Central memory CD8-positive, alpha-beta T cell (primary cell): ENCODE measurements at places on chromosomes 2 and 18.
A peak's percentile ranks its signal among the peaks of the same experiment; 100 is the strongest.

- no peaks in the 10 kb centered on the region for H3K4me1 ChIP-seq
- no peak overlapping the region for H3K4me3 ChIP-seq
- H3K27ac ChIP-seq: no peak overlapping the region
- H3K27me3 ChIP-seq: peaks cover 68% of the 10 kb centered on the region
- no peaks in the 10 kb centered on the region for H3K36me3 ChIP-seq
These were observed 309.7 kb downstream of the GALR1 start for GRCh38 chr18:77559274-77559910.

- no peak overlapping the region for H3K4me3 ChIP-seq
- no peaks in the 10 kb centered on the region for H3K36me3 ChIP-seq
These were observed 622.3 kb upstream of the ACVR2A start for GRCh38 chr2:147222506-147222905.

DNA sequence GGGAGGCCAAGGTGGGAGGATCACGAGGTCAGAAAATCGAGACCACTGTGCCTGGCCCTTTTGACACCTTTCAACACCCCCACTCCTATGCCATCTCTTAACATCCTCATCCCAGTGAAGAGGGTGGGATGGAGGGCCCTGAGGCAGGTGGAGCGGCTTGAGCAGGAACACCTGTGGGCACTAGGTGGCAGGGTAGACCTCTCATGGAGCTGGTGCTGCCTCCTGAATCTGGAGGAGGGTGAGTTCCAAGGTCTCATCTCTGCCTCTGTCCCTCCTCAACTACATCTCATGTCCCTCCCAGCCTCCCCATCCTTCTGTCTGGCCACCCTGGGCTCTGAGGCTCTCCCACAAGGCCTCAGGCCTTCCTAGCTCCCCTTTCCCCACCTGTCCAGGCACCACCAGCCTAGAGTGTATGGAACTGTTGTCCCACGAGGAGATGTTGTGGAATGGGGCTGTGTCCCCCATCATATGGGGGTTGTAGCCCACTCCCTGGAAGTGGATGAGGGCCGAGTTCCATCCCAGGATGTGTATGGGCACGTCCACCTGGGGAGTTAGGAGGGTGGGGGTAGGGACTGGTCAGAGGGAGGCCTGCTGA lies 17.0 kb upstream of the CRYBA2 start:
- no peak for DNase-seq
- H3K27me3 ChIP-seq: peaks cover 66% of the 10 kb centered on the region
- H3K4me1 ChIP-seq: no peaks in the 10 kb centered on the region
- no peak overlapping the region for H3K4me3 ChIP-seq

DNA sequence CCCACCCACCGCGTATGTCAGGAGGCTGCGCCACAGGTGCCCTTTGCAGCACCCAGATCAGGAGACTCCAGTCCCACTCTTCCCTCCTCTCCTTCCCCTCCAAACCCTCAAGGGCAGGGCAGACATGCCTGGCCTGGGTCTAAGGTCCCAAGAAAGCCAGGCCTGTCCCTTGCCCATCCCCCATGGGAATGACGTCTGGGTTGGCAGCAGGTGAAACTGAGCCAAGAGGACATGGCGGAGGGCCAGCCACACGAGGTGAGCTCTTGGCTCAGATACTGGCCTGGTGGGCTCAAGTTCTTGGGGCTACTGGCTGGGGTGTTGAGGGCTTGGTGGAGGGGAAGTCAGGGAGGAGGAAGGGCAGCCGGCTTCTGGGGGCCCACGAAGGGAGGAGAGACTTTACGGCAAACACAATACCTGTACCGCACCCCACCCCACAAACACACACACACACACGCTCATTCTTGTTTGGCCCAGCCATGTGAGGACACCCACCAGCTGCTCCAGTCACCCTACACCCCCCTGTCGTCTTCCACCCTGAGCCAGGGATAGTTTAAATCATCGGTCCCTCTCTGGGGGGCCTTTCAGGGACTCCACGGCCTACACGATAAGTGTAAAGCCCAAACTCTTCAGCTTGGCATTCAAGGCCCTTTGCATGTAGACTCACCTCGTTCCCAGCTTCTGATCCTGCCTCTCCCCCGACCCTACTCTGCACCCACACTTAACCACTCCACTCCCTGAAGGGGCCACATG lies 24.1 kb upstream of the TNS1 start:
- H3K27ac ChIP-seq: no peak overlapping the region
- H3K36me3 ChIP-seq: no peaks in the 10 kb centered on the region
- no peaks in the 10 kb centered on the region for H3K4me1 ChIP-seq
- H3K27me3 ChIP-seq: no peaks in the 10 kb centered on the region

DNA sequence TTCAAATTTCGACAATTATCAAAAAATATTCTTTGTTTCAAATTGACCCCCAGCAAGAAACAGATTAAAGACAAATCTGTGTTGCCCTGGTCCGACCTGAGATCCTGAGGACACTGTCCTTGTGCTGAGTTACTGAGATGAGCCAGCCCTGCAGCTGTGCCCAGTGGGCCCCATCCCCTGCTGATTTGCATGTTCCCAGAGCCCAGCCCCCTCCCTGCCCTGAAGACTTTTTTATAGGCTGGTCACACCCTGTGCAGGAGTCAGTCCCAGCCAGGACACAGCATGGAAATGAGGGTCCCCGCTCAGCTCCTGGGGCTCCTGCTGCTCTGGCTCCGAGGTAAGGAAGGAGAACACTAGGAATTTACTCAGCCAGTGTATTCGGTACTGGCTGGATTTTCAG lies 31.4 kb upstream of the ZNG1B start:
- peaks cover 81% of the 10 kb centered on the region for H3K27me3 ChIP-seq
- H3K4me3 ChIP-seq: no peak overlapping the region
- H3K36me3 ChIP-seq: no peaks in the 10 kb centered on the region

DNA sequence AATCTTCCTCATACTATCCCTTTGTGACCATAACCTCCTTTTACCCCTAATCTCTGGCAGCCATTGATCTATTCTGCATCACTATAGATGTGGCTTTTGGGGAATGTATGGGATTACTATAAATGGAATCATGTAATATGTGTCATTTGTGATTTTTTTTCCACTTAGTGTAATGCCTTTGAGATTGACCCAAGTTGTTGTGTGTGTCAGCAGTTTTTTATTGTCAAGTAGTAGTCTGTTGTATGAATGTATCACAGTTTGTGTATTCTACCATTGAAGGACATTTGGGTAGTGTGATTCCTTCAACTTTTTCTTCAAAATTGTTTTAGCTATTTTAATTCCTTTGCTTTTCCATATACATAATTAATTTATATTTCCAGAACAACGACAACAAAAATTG lies 18.6 kb downstream of the VRK2 start:
- DNase-seq: no peak
- H3K36me3 ChIP-seq: peaks cover 2% of the 10 kb centered on the region
- no peak overlapping the region for H3K4me3 ChIP-seq
- no peak overlapping the region for H3K27ac ChIP-seq
- H3K27me3 ChIP-seq: no peaks in the 10 kb centered on the region

- H3K27ac ChIP-seq: no peak overlapping the region
- DNase-seq: no peak
- H3K4me3 ChIP-seq: no peak overlapping the region
- H3K27me3 ChIP-seq: peaks cover 100% of the 10 kb centered on the region
- H3K36me3 ChIP-seq: peaks cover 13% of the 10 kb centered on the region
These were observed 5.7 kb upstream of the EN1 start for GRCh38 chr2:118853129-118853640.

DNA sequence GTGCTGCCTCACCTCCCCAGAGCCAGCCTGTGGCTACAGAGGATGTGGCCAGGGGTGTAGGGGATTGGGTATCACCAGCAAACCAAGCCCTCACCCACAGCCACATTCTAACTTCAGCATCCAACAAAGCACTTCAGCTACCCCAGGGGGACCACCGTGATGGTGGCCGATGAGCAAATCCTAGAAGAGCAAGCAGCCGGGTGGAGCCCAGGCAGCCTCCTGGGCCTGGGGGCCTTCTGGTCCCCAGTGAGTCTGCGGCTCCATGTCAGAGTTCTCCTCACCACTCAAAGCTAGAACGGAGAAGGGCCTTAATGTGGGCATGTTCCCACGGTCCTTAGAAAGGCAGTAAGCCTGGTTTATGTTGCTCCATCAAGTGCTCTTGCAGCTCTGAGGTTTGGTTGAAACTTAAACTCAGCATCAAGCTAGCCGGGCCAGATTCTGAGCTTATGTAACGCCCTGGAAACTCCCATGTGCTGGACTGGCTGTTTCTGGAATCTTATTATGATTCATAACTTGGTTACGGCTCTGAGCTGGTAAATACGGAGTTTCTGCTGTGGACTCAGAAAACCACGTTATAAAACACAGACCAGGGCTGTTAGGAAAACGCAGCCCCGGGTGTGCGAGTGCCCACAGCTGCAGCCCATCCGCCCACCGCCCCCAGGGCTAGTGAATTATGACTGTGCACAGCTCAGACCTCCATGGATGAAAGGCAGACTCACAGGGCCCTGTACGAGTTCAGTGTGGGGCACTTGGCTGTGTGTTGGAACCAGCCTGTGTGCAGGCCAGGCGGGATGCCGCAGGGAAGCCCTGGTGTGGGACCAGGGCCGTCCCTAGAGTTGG lies 99.8 kb downstream of the SEPTIN10 start:
- H3K36me3 ChIP-seq: no peaks in the 10 kb centered on the region
- no peak overlapping the region for H3K4me3 ChIP-seq

GRCh38 chr2:54936766-54937165 lies 113.5 kb downstream of the RTN4 start:
- no peak for DNase-seq
- H3K27ac ChIP-seq: no peak overlapping the region
- no peak overlapping the region for H3K4me3 ChIP-seq

DNA sequence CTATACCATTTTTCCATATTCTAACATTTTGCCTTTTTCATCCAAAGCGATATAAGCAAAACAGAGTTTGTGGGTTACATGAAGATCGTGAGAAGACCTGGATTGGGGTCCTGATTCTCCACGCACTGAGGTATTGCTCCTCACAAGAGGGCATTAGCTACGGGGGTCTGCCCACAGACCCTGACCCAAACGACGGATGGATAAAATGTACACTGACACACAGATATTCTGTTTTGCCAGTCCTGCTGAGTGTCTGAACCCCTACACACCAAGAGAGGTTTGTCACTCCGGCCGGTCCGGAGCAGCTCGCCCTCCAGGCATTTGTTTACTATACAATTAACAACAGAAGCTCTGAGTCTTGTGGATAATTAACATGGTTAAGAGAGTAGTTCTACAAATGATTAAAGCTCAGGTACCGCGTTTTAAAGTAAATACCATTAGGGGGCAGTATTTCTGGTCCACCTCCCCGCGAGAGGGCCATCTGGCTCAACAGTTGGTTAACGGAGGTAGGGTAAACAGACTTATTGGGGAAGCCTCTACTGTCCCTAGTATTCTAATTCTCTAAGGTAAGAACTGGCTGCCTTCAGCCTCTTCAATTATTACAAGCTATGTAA lies 28.4 kb downstream of the SCYGR8 start:
- no peaks in the 10 kb centered on the region for H3K4me1 ChIP-seq
- no peak for DNase-seq
- H3K36me3 ChIP-seq: no peaks in the 10 kb centered on the region
- peaks cover 10% of the 10 kb centered on the region for H3K27me3 ChIP-seq
- no peak overlapping the region for H3K4me3 ChIP-seq

GRCh38 chr2:217918308-217919024 lies 84.3 kb downstream of the TNS1 start:
- H3K36me3 ChIP-seq: no peaks in the 10 kb centered on the region
- no peak for DNase-seq
- H3K4me1 ChIP-seq: no peaks in the 10 kb centered on the region
- no peak overlapping the region for H3K4me3 ChIP-seq
- H3K27ac ChIP-seq: no peak overlapping the region

DNA sequence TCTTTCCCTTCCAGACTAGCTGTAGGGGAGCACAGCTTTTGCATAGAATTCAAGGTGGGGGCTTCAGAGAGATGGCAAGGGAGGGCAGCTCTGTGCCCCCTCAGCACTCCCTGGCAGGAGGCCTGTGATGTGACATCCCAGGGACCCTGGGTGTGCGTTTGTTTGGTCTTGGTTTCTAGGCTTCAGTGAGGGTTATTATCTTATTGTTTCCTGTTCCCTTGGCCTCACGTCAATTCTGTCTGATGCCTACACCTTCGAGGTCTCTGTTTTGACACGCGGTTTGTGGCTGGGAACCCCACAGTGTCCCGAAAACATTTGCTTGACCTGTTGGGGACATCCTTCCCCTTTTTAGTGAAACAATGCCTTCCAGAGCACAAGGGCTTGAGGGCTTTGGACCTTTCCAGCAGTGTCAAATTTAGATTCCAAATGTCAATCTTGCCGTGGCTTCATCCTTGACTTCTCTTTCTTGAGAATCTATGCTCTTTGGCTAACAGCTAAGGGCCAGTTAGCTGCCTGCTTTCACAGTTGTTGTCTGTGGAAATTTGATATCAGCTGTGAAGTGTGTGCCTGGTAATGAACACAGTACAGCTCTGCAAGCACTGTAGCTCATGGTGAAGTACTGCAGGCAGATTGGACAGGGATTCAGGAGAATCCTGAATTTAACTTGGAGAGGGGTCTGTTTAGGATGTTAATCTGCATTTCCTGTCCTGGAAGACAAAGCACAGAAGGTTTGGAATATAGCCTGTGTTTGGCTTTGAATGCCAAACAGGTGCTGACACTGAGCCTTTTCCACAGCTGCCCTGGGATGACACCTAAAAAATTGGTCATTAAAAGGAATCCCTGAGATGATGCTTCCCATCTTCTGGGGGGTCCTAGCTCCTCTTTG lies 108.2 kb upstream of the CXCR4 start:
- H3K4me3 ChIP-seq: peak overlapping the region; percentile 51
- H3K27ac ChIP-seq: peak overlapping the region; percentile 97
- DNase-seq: peak; percentile 79
- H3K27me3 ChIP-seq: no peaks in the 10 kb centered on the region
- H3K36me3 ChIP-seq: peaks cover 8% of the 10 kb centered on the region

- no peaks in the 10 kb centered on the region for H3K27me3 ChIP-seq
- H3K4me3 ChIP-seq: no peak overlapping the region
- no peak for DNase-seq
- H3K36me3 ChIP-seq: no peaks in the 10 kb centered on the region
- no peak overlapping the region for H3K27ac ChIP-seq
These were observed 83.4 kb downstream of the RAPH1 start for GRCh38 chr2:203451689-203452088.

DNA sequence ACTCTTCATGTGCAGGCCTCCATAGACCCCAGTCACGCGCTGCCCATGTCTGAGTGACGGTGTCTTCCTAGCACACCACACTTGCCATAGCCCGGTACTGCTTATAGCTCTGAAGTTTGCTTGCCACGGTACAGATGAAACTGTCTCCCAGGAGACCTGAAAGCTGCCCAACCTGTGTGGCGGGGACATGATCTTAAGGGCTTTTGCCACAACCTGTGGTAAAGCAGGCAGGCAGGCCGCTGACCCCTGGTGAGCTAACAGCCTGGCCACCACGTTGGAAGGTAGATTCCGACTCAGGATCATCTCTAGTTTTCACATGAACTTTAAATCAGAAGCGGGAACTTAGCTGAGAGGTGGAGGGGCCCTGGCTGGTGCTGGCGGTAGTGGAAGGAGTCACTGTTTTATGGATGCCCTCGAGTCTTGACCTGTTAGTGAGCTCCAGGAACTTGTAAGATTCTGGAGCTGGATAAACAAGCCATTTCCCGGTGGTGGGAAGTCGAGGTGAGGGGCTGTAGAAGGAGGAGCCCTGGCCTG lies 153.3 kb downstream of the ZNF236 start:
- no peaks in the 10 kb centered on the region for H3K27me3 ChIP-seq
- no peak overlapping the region for H3K4me3 ChIP-seq
- peaks cover 15% of the 10 kb centered on the region for H3K36me3 ChIP-seq
- H3K27ac ChIP-seq: peak overlapping the region; percentile 35
- no peak for DNase-seq

GRCh38 chr2:152363936-152364335 lies 29.0 kb downstream of the FMNL2 start:
- no peaks in the 10 kb centered on the region for H3K4me1 ChIP-seq
- no peak overlapping the region for H3K4me3 ChIP-seq
- no peak for DNase-seq
- peaks cover 31% of the 10 kb centered on the region for H3K27me3 ChIP-seq
- H3K27ac ChIP-seq: no peak overlapping the region
